Spleen (tissue), 13 donors: ENCODE measurements at places on chromosomes 4 and X.

DNA sequence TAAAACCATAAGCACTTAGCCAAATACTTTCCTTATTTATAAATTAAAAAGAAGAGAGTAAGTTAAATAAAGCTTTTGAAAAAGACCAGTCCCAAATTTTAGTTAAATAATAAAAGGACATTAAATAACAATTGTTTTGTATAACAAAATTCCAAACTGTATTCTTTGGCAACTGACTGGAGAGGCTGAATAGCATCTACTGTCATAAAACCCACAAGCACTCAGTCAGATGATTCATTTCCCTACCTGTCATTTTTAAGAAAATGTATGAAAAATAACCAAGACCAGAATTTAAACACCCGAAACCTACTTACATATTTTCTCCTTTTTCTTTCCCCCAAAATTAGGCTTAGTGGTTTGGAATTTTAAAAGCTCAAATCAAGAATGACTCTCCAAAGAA is 32.5 kb upstream of the SMIM10L2A start:
- no peak overlapping the region for H3K27ac ChIP-seq
- DNase-seq: no peak
- H3K27me3 ChIP-seq: no peaks in the 10 kb centered on the region
- no peaks in the 10 kb centered on the region for H3K36me3 ChIP-seq

DNA sequence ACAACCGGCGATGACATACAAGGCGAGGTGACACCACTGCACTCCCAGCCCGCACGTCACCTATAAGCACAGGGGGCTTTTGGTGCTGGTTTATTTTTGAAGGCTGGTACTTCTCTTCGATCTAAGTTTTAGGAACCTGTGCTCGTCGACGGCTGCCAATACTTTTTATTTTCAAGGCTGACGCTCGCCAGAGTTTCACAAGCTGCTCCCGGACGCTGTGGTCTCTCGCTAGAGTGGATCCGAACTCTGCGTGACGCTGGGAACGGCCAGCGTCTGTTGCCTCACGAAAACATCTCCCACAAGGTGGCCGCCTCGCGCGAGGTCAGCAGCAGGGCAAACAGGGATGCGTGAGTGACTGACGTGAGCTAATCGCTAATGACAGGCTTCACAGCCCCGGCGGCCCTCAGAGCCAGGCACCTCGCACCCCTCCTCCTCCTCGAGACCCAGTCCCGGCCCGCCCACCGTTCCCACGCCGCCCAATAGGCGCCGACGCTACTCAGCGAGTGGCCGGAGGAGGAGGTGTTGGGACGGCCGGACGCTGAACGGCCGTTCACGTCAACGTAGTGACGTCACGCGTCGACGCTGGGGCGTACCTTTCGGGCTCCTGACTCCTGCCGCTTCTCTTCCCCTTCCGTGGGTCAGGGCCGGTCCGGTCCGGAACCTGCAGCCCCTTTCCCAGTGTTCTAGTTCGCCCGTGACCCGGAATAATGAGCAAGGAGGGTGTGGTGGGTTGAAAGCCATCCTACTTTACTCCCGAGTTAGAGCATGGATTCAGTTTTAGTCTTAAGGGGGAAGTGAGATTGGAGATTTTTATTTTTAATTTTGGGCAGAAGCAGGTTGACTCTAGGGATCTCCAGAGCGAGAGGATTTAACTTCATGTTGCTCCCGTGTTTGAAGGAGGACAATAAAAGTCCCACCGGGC is at the start of gene CLCN3:
CLCN3 (plus strand) TSS at position 621 of the 922 bp plus-strand sequence. CDS start 15,351 bp downstream, outside the sequence.
- H3K27me3 ChIP-seq: no peaks in the 10 kb centered on the region
- peak; percentile 100 for DNase-seq
- peak within 1 kb of the TSS; percentile 60 for H3K4me3 ChIP-seq
- peaks cover 40% of the 10 kb centered on the region for H3K4me1 ChIP-seq

DNA sequence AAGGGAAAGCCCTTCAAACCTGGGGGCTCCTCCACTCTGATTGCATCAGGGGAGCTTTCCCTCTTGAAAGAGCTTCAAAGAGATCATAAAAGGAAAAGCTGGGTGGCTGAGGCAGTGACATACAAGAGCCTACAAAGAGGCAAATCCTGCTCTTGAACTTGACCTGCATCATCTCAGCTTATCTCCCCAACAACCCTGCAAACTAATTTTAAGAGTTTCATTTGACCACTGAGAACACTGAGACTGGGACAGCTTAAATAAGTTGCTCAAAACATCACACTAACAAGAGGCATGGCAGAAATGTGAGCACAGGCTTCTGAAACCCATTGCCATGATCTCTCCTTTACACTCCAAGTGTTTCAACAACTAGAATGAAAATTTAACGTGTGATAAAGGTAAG is 101.6 kb upstream of the PPARGC1A start:
- DNase-seq: no peak
- H3K27me3 ChIP-seq: no peaks in the 10 kb centered on the region
- H3K4me3 ChIP-seq: no peak overlapping the region
- no peaks in the 10 kb centered on the region for H3K36me3 ChIP-seq
- H3K27ac ChIP-seq: no peak overlapping the region

DNA sequence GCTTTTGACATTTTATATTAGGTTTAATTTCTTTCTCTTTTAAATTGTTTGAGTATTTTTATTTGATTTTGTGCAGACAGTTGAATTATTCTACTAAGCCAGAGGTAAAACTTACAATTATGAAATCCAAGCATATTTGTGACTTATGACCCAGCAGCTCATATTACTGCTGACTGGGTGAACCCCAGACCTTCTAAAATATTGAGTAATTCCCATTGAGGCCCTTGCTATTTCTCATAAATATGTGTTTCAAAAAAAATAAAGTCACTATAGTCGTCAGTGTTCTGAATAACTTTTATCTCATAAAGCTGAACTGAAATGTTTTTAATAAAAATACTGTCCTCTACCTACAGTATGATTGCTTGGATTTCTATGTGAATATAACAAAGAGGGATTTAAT is 303.1 kb downstream of the IQCM start:
- no peak overlapping the region for H3K27ac ChIP-seq
- no peak overlapping the region for H3K4me3 ChIP-seq
- H3K36me3 ChIP-seq: no peaks in the 10 kb centered on the region
- H3K27me3 ChIP-seq: no peaks in the 10 kb centered on the region
- no peak for DNase-seq

DNA sequence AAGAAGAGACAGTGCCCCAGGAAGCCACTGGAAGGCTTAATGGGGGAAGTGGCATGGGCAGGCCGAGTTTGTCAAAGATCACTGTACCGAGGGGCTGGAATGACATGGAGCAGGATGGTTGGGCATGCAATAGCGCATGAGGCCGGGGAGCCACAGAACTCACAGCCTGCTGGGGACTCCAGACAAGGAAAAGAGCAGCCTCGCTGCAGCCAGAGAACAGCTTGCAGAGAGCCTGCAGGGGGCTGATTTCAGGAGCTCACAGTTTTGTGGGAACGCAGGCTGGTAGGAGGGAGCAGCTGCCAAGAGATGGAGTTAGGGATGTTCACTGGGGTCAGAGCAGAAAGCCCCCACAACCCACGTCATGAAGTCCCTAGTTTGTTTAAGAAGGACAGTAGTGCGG is 45.4 kb downstream of the STOX2 start:
- no peak overlapping the region for H3K27ac ChIP-seq
- H3K4me3 ChIP-seq: no peak overlapping the region
- DNase-seq: no peak
- H3K4me1 ChIP-seq: no peaks in the 10 kb centered on the region
- H3K36me3 ChIP-seq: no peaks in the 10 kb centered on the region
